Muscle of leg (tissue), 16 donors: ENCODE measurements at places on chromosomes 13 and 19.

DNA sequence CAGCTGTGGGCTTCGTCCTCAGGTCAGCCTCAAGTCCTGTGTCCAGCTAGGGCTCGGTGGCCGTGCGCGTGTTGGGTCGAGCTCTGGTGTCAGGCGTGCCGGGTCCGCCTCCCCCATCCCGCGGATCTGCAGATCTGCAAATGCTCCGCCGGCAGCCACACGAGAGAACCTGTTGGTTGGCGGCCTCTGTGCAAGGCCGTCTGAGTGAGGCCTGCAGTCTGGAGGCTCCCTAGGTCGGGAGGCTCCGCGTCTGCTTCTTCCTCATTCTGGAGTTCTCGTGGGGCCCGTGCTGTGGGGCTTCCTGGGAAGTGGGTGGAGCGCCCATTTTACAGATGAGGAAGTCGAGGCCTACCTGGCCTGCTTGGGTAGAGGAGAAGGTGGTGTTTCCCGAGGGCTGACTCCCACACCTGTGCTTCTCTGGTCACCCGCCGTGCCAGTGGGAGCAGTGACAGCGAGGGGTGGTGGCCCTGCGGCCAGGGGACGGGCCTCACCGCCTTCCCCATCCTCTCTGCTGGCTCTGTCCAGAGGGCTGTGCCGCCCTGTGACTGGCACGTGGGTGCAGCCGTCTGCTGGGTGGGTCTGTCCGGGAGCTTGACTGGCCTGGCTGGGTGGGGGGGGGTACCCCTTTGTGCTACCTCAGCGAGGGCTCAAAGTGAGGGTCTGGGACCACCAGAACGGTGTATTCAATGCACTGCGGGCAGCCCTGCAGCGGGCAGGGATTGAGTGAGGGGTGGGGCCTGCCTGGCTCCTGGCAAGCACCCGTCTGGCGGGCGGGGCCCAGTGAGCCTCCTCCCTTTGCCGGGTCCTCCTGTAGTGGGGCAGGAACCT is 3.3 kb downstream of the CSNK1G2 start:
- no peak for DNase-seq

GRCh38 chr13:99124794-99125316 is 75.8 kb upstream of the UBAC2 start:
- DNase-seq = peak; percentile 85

DNA sequence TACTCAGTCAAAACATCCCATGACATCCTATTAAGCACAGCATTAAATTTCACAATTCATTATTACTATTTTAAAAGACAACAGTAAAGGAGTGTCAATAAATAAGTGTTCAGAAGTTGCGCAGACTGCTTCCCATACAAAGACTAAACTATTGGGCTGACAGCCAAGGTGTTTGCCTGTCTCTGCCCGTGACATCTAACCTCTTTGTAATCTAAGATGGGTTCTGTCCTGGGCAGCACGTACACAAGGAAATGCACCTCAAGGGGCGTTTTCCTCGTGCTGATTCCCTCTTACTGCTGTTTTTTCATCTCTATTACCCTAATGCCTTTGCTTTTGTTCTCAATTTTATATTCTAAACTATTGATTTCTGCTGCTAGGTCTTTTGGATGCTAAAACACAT is 216.3 kb downstream of the NHLRC3 start:
- peak; percentile 36 for DNase-seq

GRCh38 chr13:31311921-31312320 is 112.1 kb downstream of the B3GLCT start:
- DNase-seq = no peak

- no peak for DNase-seq
These were observed 112.7 kb upstream of the TSHZ3 start for GRCh38 chr19:31461814-31462539.

GRCh38 chr19:10766671-10767201 is 48.9 kb downstream of the DNM2 start:
- peak; percentile 49 for DNase-seq

GRCh38 chr13:72973234-72973633 is 85.6 kb upstream of the KLF5 start:
- DNase-seq = no peak

DNA sequence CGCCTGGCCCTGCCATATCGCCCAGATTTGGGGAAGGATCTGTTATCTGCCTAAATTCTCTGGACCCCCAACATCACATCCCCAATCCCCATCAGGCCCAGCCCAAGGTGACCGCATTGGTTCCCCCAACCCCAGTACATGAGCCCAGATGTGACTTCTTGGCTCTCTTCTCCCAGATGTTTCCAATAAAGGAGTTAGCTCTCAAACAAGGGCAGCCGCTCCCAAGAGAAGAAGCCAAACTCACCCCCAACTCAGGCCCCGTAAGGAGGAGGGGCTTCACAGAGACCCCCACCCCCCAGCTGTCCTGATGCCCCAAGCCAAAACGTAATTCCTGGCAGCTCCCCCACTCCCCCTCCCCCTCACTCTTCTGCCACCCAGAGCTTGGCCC is 6.9 kb downstream of the FBN3 start:
- peak; percentile 67 for DNase-seq

- DNase-seq = no peak
These were observed 420.3 kb upstream of the PCDH9 start for GRCh38 chr13:67650471-67650870.

DNA sequence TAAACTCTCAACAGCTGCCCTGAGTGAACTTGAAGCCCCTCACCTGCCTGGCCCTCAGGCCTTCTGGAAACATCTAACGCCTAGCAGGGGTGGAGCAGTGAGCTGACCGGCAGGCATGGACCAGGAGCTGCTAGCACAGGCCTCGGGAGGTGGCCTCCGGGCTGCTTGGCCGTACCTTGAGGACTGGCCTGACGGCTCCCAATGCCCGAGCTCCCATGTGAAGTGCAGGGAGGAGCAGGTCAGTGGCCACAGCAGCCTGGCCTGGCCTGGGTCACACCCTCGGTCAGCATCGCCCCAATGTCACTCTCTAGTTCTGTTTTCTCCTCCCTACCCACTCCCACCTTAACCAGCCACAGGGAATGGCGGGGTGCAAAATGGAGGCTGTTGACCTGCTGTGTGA is 19.0 kb downstream of the TSHZ3 start:
- no peak for DNase-seq

- peak; percentile 94 for DNase-seq
These were observed 211.4 kb downstream of the KCNRG start for GRCh38 chr13:50226515-50227155.

GRCh38 chr19:21308773-21309172 is 20.4 kb downstream of the ZNF708 start:
- DNase-seq = no peak

GRCh38 chr13:112715210-112715609 is 25.4 kb downstream of the ATP11A start:
- no peak for DNase-seq

DNA sequence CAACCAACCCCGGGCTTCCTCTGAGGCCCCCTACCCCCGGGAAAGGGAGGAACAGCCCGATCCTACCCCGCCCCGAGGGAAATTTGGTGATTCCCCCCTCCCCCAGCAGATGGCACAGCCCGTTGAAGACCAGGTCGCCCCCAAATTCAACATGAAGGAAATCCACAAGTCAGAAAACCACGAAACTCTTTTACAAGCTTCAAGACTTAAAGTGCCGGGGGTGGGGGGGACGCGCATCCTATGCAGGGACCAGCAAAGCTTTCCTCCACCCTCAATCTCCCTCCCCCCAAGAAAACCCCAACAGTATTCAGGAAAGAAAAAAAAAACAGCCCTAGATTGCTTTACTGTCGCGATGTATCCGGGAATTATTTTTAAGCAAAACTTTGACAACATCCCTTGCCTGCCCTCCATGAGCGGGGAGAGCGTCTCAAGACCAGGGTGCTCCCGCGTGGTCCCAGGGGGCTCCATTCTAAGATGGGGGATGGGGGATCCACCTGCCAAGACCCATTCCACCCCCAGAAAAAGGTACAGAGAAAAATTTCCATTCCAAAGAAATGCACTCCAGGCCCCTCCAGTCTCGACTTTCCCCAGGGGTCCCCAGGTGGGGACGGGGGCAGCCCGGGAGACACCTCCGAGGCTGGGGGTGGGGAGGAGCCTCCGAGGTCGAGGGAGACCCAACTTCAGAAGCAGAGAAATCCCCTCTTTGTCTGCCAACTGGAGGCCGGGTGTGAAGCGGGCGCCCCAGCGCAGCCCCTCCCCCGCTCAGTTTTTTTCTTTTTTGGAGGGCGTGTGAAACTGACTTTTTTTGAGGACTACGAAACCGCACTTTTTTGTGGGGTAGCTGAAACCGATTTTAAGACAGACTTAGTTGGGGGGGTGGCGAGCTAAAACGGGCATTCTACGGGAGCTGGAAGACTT is 1.5 kb downstream of the TCF3 start:
- peak; percentile 37 for DNase-seq

GRCh38 chr19:3456925-3457527 is 23.3 kb downstream of the SMIM24 start:
- no peak for DNase-seq

DNA sequence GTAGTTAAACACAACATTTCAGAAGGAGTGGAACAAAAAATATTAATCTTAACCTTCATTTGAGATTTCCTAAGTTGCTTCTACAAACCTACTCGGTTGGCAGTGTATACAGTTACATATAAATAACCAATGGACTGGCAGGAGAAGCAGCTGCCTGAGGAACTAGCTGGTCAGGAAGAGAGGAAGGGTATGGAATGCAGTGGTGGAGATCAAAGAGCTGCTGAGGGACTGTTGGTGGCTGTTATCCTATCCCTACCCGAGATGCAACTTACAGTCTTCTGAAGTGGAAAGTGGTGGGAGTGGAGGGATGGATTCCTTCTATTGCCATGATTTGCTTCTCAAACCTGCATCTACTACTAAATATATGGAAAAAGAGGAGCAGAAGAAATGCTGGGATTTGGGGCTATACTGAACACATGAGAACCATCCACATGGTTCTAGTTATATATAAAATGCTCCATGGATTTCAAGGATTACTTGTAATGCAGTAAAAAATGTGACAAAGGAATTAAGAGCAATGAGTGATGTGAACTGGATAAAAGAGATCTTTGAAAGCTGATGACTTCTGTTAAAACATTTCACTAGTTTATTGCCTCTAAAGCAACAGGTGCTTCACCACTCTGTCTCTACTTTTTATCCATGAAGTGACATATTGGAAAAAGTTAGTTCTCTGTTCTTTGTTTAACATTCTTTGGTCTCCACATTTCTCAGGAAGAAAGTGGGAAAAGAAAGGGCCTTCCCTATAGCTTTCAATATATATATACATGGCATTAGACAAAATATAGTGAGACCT is 29.9 kb downstream of the MICU2 start:
- peak; percentile 57 for DNase-seq

- peak; percentile 25 for DNase-seq
These were observed 27.3 kb downstream of the TM9SF2 start for GRCh38 chr13:99528547-99528946.

DNA sequence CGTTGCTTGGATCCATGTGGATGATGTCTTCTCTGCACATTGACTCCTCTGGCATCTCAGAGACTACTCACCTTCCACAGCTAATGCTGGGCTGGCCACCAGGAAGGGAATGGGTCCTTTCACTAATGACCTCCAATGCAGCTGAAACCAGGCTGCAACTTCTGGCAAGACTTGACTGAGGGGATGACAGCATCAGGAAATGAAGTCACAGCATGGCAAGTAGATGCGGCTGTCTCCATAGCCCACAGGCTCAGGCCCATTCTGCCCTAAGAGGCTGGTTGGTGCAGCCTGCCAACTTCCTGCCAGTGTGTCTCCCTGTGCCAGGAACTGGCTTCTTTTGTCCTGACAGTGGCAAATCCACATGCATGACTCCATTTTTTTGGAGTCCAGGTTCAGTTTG is 467.3 kb downstream of the TSHZ3 start:
- no peak for DNase-seq

GRCh38 chr19:41893899-41894298 is 10.9 kb downstream of the ARHGEF1 start:
- DNase-seq = no peak

DNA sequence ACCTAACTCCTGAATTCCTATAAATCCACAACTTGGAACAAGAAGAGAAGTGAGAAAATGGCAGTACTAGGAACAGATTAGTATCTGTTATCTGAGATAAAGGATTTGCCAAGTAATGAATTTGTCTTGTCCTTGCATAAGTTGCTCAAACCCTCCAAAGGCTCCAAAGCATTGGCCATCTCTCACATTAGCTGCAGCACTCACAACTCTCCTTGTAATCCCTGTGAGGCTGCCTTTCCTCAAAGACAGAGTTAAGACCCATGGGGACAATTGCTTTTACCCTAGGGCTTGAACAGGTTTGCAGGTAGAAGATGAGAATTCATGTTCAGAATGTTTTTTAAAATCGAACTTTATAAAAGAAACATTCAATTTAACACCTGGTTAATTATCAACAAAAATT is 1702.2 kb downstream of the EFNB2 start:
- DNase-seq = no peak

DNA sequence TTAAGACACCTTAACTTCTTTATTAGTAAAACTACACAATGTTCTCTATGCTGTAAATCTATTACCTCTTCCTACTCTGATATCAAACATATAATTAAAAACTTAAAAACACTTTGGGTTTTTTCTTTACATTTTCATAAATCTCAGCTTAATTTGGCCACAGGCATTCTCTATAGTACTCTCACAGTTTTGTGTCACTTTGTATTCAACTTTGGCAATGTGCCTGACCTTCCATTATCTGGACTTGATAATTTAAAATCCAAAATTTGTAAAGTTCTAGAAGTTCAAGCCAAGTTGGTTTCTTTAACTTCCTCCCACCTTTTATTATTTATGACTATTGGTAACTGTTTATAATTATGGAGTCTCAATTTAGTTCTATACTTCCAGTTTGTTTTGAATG is 46.4 kb downstream of the VWA8 start:
- DNase-seq = no peak

- no peak for DNase-seq
These were observed 75.6 kb downstream of the SCEL start for GRCh38 chr13:77611068-77611467.

- DNase-seq = no peak
These were observed 13.3 kb upstream of the LILRB1 start for GRCh38 chr19:54616821-54617560.

DNA sequence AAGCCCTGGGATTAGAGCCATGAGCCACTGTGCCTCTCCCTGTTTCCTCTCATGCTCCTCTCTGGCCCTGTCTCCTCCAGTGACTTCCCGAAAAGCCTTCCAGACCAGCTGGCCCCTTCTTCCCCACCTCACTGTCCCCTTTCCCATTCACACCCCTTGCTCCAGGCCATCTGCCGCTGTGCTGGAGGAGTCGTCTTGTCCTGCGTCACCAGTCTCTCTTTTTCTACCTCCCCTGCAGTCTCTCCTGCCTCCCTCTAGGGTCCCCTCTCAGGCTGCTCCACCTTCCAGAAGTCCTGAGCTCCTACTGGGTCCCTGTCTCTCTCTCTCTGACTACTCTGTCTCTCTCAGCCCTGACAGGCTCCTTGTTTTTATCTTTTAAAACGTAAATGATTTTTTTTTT is 5.3 kb upstream of the FFAR1 start:
- no peak for DNase-seq

- no peak for DNase-seq
These were observed 661.3 kb upstream of the KLF12 start for GRCh38 chr13:74795526-74795925.
